ENCODE measurements at places on chromosomes 3 and 15. TPM values are rescaled to one million over a fixed set of nuclear protein-coding genes. Genes with fewer than 3 reads are reported as not detected.

GRCh38 chr3:170222647-170223541 is 670 bp downstream of the PRKCI start:
- H3K27me3 ChIP-seq, result no peaks in the 10 kb centered on the region
- H3K27ac ChIP-seq, result peak overlapping the region; percentile 88
- no peak for DNase-seq
- H3K36me3 ChIP-seq, result peaks cover 14% of the 10 kb centered on the region
- peak overlapping the region; percentile 68 for H3K4me3 ChIP-seq

GRCh38 chr3:64541803-64542202 is 146.0 kb downstream of the ADAMTS9 start:
- DNase-seq, result no peak
- no peaks in the 10 kb centered on the region for H3K4me1 ChIP-seq
- no peaks in the 10 kb centered on the region for H3K36me3 ChIP-seq
- H3K27ac ChIP-seq, result no peak overlapping the region
- H3K4me3 ChIP-seq, result no peak overlapping the region
- no peaks in the 10 kb centered on the region for H3K27me3 ChIP-seq

- no peak overlapping the region for H3K4me3 ChIP-seq
- H3K27me3 ChIP-seq, result no peaks in the 10 kb centered on the region
- DNase-seq, result no peak
- H3K4me1 ChIP-seq, result no peaks in the 10 kb centered on the region
These were observed 4.5 kb downstream of the LRIG1 start for GRCh38 chr3:66496301-66496700.

- H3K4me3 ChIP-seq, result no peak overlapping the region
- H3K27ac ChIP-seq, result no peak overlapping the region
- no peak for DNase-seq
- H3K27me3 ChIP-seq, result no peaks in the 10 kb centered on the region
- H3K36me3 ChIP-seq, result no peaks in the 10 kb centered on the region
These were observed 15.0 kb downstream of the MYLK start for GRCh38 chr3:123869165-123869564.

- no peak for DNase-seq
- no peaks in the 10 kb centered on the region for H3K4me1 ChIP-seq
- no peaks in the 10 kb centered on the region for H3K27me3 ChIP-seq
- H3K4me3 ChIP-seq, result no peak overlapping the region
- H3K27ac ChIP-seq, result no peak overlapping the region
- H3K36me3 ChIP-seq, result no peaks in the 10 kb centered on the region
These were observed 531.4 kb downstream of the FOXP1 start for GRCh38 chr3:71051893-71052687.

DNA sequence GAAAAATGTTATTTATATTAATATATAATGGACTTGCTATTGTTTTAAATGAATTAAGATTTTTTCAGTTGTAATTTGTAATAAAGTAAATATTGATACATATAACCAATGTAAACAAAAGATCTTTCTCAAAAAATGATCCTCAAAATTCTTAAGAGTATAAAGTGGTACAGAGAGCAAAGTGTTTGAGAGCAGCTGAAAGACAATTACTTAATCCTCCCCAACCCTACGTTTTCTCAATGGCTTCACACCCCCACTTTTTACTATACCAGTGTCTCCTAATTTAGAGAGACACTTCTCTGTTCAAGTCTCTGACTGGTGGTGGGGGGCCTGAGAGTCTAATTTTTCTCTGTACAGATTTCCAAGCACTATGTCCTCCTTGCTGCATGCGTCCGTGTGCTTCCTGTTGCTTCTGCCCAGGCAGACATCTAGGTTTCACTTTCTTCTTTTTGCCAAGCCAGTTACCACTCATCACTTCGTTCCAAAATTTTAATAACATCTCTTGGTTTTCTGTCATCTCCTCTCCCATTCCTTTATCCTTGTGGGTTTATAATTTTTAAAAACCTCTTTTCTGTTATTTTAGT is 276.3 kb upstream of the DNAJC19 start:
- H3K36me3 ChIP-seq, result no peaks in the 10 kb centered on the region
- H3K27ac ChIP-seq, result no peak overlapping the region
- no peak for DNase-seq
- H3K4me3 ChIP-seq, result peak overlapping the region; percentile 33
- no peaks in the 10 kb centered on the region for H3K4me1 ChIP-seq

Gene GRAMD2A
- 60.2 TPM for total RNA-seq

Gene TCF12
- total RNA-seq, result 67.8 TPM

Gene TMEM45A
- 21.6 TPM for total RNA-seq

Gene HRG
- total RNA-seq, result 0.58 TPM

Gene ZNF619
- total RNA-seq, result 5.1 TPM

Gene ZPLD1
- not detected for total RNA-seq
